HS-27A (cell line): ENCODE measurements at places on chromosomes 16 and 17.

- DNase-seq = no peak
Observed at GRCh38 chr16:84864326-84864955, 44.7 kb downstream of the CRISPLD2 start.

DNA sequence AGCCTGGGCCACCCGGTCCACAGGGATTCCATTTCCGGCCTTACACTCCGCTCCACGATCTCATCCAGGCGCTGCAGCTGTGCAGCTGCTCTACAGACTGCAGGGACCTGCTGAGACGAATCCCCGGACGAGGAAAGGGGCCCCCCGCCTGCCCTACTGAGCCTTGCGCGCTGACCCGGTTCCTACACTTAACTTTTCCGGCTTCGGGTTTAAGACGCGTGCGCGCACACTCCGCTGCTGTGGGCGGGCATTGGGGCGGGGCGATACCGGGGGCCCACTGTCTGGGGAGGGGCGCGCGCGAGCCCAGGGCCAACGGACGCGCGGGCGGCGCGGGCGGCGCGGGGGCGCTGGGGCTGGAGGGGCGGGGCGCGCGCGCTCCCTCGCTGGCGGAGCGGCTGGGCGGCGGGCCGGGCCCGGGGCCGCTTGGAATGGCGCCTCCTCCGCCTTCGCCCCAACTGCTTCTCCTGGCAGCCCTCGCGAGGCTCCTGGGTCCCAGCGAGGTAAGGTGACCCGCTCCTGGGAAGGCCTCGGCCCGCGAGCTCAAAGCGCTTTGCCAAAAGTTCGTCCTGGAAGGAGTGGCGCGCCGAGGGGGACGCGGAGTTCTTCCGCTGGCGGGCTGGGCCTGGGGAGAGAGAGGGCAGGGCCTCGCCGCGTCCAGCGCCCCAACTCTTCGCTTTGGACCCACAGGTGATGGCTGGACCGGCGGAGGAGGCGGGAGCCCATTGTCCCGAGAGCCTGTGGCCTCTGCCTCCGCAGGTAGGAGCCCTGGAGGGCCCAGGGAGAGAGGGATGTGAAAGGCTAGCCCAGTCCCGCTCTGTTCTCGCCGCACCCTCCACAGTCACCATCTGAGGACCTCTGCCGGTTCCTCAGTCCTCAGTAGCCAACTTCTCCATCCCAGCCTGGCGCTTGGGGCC lies at the start of gene TP53I13:
Gene TP53I13, plus strand, starts transcription at position 371 of the 914 bp plus-strand sequence. Its CDS starts 58 bp downstream, at position 429.
- no peak for DNase-seq

GRCh38 chr16:82651921-82652601 lies 25.3 kb downstream of the CDH13 start:
- DNase-seq = no peak

GRCh38 chr17:7146115-7146514 lies 31.5 kb upstream of the ASGR2 start:
- no peak for DNase-seq

DNA sequence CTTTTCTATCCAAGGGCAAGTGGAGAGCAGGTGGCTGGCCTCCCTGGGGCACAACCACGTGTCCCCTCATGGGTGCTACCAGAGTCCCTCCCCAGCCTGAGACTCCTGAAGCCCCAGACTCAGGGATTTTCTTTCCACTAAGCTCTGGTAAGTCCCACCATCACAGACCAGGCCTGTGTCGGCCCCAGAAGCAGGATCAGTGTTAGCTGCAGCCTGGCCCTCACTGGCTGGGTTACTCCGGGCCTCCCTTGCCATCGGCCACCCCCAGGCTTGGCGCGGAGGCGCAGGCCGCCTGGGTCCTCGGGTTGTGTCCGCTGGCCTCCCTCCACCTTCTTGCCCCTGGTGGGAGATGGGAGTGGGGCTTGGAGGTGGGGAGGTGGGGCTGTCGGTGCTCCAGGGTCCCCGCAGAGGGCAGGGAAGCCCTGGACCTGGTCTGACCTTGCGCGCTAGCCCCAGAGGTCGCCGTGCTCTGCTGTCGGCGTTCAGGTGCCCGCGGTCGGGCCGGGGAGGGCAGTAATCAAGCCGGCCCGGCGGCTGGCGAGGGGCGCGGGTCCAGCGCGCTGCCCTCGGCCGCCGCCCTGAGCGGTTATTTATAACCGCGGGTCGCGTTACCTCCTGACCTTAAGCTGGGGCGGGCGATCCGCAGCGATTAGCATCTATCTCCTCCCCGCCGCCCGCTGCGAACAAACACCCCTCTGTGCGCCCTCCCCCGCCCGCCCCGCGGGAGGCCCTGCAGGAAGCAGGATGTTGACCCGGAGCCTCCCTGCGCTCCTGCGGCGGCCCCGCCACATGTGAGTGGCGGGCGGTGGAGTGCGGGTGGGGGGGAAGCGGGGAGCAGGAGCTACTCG lies 78.1 kb upstream of the TOB1 start:
- no peak for DNase-seq

- no peak for DNase-seq
Observed at GRCh38 chr16:10728003-10728887, 15.4 kb upstream of the NUBP1 start.

DNA sequence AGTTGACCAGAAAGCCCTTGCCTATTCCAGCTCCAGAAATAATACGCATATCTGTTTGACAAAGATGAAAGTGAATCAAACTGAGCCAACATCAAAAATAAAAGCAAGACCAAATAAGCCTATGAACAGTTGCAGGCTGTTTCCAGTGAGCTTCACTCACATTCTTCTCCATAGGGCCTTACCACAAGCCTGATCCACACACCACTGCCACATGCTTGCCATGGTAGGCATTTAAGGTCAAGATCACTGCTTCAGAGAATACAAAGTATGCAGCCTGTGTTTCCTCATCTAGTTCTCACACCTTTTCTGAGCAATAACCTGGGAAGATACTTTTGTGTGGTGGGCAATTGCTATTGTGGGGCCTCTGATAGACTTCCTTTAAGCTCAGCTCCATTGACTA lies 1060.2 kb downstream of the CDH11 start:
- DNase-seq = no peak

- DNase-seq = no peak
Observed at GRCh38 chr16:31130899-31131298, 4.6 kb downstream of the PRSS8 start.

GRCh38 chr16:66810391-66810790 lies 9.0 kb upstream of the TERB1 start:
- no peak for DNase-seq

GRCh38 chr17:68297195-68297594 lies 5.9 kb downstream of the ARSG start:
- DNase-seq = no peak

DNA sequence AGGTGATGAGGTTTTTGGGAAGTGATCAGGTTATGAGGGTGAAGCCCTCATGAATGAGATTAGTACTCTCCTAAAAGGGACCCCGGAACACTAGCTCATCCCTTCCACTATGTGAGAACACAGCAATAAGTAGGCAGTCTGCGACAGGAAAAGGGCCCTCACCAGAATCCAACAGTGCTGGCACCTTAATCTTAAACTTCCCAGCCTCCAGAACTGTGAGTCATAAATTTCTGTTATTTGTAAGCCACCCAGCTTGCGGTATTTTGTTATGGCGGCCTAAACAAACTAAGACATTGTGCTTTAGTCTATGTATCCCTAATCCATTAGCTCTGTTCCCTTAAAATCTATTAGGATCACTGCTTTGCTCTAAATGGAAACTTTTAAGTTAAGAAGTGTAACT lies 8.5 kb downstream of the SLFN12 start:
- no peak for DNase-seq

DNA sequence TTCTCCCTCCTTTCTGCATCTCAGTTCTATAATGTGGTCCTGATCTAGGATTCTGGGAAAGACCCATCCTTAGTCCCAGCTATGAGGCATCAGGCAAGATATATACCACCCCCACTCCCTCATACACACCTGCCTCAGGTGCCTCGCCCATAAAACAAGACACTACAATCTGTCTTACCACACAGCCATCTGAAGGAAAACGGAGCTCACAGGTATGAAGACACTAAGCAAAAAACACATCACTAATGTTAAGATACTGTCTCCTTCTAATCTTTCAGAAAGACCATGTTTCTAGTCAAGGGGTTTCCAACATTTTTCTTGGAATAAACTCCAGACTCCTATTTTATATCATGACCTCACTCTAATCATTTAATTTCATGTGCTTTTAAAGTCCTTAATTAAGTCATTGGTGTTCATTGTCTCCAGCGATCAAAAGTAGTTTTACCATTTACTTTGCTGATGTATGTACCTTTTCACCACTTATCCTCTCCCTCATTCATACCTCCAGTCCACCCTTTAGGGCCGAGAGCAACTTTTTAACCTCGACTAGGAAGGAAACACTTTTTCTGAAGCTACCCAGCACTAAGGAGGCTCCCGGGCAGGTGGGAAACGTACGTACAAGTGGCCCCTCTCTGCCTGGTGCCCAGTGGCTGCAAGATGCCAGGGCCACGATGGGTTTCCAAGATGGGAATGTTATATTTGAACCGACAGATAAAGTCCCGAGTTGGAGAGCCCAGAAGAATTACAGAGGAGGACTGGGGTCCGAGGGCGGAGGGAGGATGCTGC lies 979 bp downstream of the MAP3K14 start:
- no peak for DNase-seq

DNA sequence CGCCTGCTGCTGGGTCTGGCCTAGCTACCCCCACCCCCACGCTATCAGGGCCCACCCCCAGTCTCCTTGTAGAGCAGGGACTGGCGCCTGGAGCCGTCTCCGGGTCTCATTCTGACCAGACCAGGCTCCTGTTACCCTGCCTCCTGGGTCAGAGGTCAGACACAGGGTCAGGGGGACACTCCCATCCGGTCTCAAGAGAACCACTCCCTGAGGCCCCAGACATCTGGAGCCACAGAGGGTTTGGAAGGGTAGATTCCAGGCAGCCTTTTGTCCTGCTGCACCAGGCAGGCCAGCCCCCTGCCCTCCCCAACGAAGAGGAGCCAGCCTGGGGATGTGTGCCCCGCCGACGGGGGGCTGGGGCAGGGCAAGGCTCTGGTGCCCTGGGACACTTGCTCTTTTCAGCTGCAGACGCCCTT lies 944 bp upstream of the WFIKKN1 start:
- no peak for DNase-seq

GRCh38 chr16:24950275-24950674 lies 64.9 kb downstream of the ARHGAP17 start:
- DNase-seq = no peak

GRCh38 chr17:80303824-80304223 lies 43.2 kb downstream of the RNF213 start:
- no peak for DNase-seq

- no peak for DNase-seq
Observed at GRCh38 chr17:40506786-40507185, 5.4 kb upstream of the TNS4 start.

- DNase-seq = no peak
Observed at GRCh38 chr16:77457046-77457445, 22.2 kb upstream of the ADAMTS18 start.

- DNase-seq = no peak
Observed at GRCh38 chr17:7559320-7560171, 996 bp downstream of the TNFSF13 start.

- no peak for DNase-seq
Observed at GRCh38 chr17:12659500-12659899, 6.2 kb upstream of the MYOCD start.

- DNase-seq = no peak
Observed at GRCh38 chr17:50583641-50584040, 23.1 kb downstream of the CACNA1G start.

DNA sequence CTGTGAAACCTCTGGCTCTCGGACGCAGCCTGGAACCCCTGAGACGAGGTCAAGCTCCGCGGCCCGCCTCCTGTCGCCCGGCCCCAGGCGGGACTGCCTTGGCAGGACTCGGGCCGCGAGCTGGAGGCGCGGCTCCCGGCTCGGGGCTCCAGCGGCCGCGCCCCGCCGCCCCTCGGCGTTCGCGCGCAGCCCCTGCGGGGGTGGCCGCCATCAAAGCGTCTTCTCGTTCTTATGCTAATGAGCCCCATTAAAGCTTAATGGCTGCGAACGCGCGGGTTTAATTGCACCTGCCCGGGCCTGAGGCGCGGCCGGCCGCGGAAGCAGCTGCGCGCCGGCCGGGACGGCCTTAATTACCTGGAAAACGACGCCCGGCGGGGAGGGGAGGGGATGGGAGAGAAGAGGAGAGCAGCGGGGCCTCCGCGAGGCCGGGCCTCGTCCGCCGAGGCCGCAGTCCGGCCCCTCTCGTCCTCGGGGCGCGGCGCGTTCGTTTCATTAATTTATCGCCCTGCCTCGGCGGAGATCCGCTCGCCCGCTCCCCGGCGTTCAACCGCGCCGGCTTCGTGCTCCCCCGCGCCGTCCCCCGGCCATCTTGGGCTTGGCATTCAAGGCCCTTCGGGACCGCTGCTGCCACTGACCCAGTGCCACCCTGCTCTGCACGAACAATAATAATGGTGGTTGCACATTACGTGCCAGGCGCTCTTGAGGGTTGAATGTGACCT lies 19.2 kb downstream of the RAI1 start:
- DNase-seq = no peak

- no peak for DNase-seq
Observed at GRCh38 chr17:45262516-45263476, 902 bp upstream of the SPATA32 start.

DNA sequence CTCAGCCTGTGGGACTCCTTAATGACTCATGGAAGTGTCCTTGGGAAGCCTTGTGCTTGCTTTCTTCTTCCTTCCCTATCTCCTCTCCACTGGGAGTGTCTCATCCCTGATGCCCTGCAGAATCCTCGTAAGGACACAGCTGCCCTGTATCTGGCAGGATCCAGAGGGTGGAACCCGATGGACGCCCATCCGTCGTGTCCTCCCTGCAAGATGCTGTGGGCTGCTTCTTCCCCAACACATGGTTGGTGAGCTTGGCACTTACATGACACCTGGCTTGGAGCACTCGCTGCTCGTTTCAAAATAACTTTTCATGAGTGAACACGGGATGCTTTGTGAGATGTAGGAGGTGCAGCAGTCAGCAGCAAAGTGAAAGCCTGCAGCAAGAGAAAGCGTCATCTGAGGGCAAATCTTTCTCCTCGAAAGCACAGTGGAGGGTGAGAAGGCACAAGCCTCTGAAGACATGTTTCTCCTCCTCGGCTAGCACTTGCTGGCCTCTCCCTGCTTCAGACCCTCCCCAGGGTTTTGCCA lies 3.3 kb downstream of the CCL15 start:
- DNase-seq = no peak

DNA sequence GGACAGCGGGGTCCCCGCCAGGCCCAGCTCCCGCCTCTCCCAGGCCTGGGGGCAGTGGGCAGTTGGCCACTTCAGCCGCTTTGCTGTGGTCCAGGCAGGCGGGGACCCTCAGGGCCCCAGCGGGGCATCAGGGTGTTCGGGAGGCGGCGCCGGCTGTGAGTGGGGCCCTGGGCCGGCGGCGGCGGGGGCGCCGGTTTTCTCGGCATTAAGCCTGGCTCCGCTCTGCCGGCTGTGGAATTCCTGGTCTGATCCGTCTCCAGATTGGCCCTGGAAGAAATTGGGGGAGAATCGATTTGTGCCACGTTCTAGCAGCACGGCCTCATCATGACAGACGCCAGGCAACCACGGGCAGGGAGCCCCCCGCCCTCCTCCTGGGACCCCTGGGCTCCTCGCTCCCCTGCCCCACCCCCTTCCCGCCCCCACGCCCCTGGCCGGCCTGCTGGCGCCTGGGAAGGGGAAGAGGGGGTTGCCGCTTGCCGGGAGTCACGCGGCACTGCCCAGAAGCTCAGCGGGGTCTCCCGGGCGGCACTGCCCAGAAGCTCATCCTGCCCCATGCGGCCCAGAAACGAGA lies 28.6 kb upstream of the SSTR5 start:
- no peak for DNase-seq
